ENCODE measurements at places on chromosomes 2 and 18.
A peak's percentile ranks its signal among the peaks of the same experiment; 100 is the strongest.

GRCh38 chr18:21904856-21905255, 164.3 kb downstream of the MIB1 start:
- DNase-seq, result no peak

- DNase-seq, result no peak
Observed at GRCh38 chr18:45619826-45620201, 4.5 kb downstream of the SLC14A2 start.

GRCh38 chr2:153294199-153294786, 184.3 kb downstream of the RPRM start:
- DNase-seq, result no peak

GRCh38 chr2:219661197-219661954, 33.9 kb downstream of the SLC4A3 start:
- DNase-seq, result no peak

DNA sequence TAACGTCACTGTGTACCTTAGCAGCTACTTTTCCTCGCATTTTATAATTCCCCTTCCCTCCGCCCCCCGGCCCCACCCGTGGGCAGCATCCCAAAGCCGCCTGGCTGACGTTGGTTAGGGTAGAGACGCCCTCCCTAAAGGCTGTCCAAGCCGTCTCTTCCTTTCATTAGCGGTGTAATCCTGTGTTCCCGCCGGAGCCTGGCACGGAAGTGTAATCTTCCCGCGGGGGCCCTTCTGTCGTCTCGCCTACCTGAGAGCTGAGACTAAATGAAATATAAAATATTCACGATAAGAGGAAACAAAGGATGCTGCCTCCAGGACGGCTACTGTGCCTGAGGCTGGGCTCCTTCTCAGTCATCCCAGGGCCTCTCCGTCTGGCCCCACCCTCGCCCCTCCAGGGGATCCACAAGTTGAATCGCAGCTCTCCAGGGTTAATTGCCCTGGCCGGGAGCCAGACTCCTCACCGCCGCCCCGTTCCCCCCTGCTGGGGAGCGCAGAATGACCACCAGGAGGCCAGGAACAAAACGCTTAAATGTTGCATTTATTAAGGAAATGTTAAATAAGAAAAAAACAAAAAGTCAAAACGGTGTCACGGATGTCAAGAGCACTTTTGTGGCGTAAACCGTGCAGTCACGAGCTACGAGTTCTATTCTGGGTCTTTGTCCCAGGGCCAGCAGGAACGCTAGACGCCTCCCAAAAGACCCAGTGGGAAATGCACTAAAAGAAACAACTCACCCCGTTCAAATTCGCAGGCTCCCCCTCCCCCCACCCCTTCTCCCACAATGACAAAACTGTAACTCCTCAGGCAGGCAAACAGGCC, 1.5 kb downstream of the RPRM start:
- peak; percentile 29 for DNase-seq

DNA sequence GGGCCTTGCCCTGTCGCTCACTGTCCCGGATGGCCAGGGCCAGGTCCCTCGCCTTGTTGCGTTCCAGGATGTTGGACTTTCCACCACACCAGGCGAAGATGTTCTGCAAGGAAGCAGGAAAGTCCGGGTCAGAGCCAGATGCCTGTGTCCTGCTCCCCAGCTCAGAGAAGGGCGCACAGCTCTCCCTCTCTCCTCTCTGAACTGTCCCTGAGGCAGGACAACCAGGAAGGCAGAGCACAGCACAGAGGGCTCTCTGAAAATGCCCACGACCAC, 11.0 kb downstream of the CAPG start:
- no peak for DNase-seq

DNA sequence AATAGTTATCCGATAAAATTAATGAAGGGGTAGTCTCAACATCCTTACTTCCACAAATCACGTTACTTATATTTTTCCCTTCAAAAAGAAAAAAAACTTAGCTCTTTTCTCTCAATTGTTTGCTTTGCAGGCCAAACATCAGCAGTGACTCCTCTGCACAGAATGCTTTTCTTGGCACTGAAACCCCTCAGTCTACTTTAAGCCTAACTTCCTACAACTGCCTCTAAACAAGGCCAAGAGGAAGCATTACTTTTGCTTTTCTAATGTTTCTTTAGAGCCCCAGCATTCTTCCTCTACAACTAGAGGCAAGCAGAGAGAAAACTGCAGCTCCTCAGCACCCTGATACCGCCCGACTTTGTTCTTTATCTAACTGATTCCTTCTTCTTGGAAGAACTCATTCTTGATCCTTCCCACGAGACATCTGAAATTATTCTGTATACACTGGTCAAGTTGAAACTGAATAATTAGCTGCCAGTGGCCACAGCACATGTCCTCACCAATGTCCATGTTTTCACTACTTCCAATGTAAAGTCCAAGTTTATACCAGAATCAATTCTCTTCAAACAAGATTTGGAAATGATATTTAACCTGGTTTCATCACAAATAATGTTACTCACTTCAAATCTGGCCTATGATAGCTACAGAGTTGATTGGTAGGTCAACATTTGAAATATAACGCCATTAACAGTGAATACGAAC, 55.3 kb downstream of the DTNB start:
- DNase-seq, result no peak

DNA sequence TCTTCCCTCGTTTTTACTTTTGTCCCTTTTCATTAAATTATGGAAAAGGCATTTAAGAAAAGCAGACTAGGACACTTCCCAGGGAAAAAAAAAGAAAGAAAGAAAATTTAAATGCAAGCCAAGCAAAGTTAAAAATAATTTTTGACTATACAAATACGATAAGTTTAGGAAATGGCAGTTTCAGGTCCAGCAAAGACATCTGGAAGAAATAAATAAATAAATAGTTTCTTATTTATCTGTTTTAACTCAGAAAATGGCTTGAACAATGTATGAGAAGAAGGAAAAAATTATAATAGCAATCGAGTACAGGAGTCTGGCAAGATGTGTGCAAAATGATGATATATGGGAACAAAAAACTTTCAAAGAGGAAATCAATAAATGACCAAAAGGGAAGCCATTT, 114.6 kb upstream of the NCKAP5 start:
- DNase-seq, result no peak

- DNase-seq, result no peak
Observed at GRCh38 chr2:159362816-159363251, 76.3 kb upstream of the WDSUB1 start.

- no peak for DNase-seq
Observed at GRCh38 chr2:239767021-239767905, 257.9 kb downstream of the NDUFA10 start.

- DNase-seq, result no peak
Observed at GRCh38 chr18:74500372-74500771, 4.2 kb downstream of the CNDP2 start.

- DNase-seq, result no peak
Observed at GRCh38 chr2:181310967-181311366, 146.2 kb upstream of the ITGA4 start.

GRCh38 chr2:224416656-224417360, 14.9 kb upstream of the FAM124B start:
- no peak for DNase-seq

GRCh38 chr2:18178736-18179349, 300.4 kb downstream of the KCNS3 start:
- peak; percentile 77 for DNase-seq

DNA sequence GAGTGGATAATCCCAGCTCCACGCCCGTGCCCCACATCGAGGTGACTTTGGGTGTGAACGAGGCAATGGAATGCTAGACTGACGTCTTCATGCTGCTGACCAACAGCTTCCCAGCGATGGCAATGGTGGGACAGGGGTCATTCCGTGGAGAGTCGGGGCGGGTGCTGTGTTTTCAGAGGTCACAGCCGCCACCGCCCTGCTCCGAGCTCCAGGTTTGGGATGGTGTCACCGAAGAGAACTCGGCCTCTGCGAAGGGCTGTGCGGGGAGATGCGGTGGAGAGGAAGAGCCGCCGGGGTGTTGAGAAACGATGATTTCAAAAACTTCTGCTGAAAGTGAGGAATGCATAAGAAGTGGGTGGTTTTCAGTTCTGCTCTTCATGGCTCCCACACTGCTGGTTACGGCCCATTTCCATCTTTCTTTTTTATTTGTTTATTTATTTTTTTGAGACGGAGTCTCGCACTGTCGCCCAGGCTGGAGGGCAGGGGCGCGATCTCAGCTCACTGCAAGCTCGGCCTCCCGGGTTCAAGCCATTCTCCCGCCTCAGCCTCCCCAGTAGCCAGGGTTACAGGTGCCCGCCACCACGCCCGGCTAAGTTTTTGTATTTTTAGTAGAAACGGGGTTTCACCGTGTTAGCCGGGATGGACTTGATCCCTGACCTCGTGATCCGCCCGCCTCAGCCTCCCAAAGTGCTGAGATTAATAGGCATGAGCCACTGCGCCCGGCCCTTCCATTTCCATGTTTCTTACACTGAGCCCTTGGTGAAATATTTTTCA, 142.6 kb downstream of the RTP5 start:
- no peak for DNase-seq

DNA sequence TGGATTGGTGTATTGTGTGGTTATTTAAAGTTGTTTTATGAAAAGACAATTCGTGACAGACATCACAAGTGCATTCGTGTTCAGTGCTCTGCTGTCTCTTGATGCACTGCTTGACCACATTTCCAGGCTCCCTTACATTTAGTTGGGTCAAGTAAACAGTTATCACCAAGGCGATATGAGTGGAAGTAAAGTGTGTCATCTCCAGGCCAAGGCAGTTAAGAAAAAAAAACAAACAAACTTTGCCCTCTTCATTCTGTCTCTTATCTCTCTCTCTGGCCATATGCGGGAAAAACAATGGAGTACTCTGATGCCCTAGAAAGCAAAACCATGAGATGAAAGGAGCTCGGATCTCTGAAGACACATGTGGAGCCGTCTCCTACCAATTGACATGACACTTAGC, 131.1 kb downstream of the DSEL start:
- DNase-seq, result no peak

DNA sequence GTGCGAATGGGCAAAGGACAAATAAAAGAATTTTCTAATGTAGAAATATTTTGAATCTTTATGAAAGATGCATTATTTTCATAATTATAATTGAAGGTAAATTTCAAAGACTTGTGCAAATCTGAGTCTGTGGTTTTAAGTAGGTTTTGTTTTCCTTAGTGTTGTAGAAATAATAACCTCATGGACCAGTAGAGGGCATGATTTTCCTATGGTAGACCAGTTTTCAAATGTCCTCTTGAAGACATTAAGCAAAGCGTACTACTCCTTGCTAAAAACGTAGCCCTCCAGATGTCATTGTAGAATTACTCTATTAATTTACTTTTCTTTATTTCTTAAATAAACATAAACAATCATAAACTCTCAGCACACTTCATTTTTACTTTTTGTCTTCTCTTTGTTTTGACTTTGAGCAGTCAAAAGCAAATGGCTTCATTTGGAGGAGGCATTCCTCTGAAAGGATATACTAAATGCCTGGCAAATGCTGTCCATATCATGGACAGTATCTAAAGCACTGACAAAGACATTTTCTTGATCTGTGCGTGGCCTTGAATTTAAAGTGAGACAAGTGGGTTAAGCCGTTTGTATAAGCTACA, 85.8 kb upstream of the FAM237A start:
- DNase-seq, result peak; percentile 53

GRCh38 chr2:133393895-133394294, 174.4 kb downstream of the NCKAP5 start:
- no peak for DNase-seq

GRCh38 chr2:202109737-202110184, 36.7 kb downstream of the KIAA2012 start:
- DNase-seq, result no peak

GRCh38 chr2:100060875-100061274, 81.5 kb downstream of the AFF3 start:
- DNase-seq, result no peak

- DNase-seq, result no peak
Observed at GRCh38 chr2:31227711-31228125, 6.2 kb upstream of the EHD3 start.

DNA sequence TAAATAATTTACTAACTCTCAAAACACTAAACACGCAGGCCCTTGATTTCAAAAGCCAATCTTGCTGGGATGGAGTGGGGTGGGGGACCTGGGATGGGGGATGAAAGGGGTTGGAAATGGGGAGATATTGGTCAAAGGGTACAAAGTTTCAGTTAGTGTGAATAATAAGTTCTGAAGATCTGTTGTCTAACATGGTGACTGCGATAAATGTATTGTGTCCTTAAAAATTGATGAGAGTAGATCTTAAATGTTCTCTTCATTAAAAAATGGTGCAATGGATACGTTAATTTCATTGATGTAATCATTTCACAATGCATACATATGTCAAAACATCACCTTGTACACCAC, 505 bp upstream of the ACYP2 start:
- DNase-seq, result no peak

- no peak for DNase-seq
Observed at GRCh38 chr18:68402784-68403183, 312.1 kb downstream of the TMX3 start.

- DNase-seq, result no peak
Observed at GRCh38 chr2:37390777-37391176, 46.3 kb downstream of the QPCT start.

DNA sequence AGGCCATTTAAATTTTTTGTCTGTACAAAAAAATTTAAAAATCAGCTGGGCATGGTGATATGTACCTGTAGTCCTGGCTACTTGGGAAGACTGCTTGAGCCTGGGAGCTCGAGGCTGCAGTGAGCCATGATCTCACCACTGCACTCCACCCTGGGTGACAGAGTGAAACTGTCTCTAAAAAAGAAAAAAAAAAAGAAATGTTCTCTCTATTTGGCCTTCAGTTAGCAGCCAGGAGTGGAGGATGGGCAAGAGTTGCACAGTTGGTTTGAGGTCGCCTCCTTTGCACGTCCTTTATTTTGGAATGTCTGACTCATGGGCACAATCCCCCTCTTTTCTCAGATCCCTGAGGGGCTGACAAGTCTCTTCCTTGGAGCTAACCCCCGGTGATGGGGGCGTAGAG, 26.3 kb downstream of the ITM2C start:
- DNase-seq, result no peak

DNA sequence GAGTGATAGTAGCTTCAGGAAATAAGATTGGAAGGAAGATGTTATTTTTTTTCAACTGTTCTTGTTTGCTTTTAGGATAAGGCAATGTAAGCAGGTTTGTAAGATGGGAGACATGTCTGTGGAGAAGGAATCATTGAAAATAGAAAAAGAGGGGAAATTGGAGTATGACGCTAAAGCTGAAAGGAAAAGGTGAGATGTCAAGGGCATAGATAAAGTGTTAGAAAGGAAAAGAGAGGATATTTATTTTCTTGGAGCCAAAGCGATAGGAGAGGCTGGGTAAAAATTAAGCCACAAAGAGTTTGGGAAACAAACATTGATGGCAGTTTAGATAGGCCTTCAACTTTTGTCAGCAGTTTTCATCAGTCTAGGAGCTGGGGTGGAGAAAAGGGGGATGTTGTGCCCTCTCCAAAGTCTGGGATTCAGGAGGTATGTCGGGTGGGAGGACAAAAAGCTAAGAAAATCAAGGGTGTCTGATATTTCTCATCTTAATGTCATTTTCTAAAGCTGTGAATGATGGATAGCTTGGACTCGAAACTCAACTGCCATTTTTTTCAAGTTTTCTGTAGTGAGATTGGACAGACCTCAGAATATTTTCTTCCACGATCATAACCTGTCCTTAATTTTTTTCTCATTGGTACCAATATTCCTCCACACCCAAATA, 63.3 kb downstream of the MAPRE2 start:
- DNase-seq, result no peak

- no peak for DNase-seq
Observed at GRCh38 chr2:79981316-79981715, 323.2 kb downstream of the LRRTM1 start.
